ENCODE measurements at places on chromosomes 2 and 18.
A peak's percentile ranks its signal among the peaks of the same experiment; 100 is the strongest.

DNA sequence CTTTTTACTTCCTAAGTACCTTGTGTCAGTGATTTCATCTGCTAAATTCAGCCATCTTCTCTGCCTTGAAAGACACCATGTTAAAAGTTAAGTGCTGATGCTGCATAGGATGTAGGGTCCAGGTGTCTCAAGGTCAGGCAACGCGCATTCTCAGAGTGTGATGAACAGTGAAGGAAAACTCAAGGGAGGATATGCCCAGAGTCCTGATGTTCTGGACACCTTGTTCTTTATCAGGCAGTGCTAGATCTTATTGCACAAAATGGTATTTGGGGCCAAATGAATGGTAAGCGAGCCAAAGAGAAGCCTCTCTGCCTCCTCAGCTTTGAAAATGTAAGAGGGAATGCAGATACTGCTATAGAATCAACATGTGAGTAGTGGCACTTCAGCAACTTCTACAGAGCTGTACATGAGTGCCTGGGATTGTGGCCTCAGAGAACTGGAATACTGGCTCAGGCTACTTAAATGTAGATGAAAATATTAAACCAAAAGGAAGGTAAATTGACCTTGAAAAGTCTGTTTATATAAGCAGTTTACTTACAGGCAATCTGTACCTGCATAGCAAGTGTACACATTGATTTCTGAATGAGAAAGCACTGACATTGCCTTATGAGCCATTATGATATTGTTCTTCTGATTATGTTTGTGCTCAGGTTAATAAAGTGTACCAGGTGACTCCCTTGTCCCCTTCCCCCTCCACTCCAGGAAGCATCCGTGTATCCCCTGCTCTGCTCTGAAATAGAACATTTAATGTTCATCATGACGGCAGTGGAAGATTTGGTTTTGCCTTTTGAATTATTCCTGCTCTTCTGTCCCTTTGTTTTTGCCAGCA lies 86.7 kb upstream of the RANBP2 start:
- DNase-seq: no peak

DNA sequence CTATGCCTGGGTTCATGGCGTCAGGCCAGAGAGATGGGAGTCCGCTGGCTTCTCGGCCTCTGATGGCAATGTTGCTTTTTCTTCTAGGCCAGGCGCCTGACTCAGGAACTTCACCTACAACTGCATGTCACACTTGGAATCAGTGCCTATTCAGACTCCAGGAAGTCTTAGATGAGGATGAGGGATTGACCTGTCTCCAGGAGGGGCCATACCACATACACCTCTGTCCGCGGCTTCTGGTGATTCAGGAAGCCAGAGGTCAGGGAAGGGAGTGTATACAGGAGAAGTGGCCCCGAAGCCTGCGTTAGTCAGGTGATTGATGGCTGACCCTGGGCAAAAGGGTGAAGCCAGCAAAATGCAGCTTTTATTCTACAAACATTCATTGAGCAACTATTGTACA lies 109.1 kb upstream of the RMDN2 start:
- peak; percentile 53 for DNase-seq

DNA sequence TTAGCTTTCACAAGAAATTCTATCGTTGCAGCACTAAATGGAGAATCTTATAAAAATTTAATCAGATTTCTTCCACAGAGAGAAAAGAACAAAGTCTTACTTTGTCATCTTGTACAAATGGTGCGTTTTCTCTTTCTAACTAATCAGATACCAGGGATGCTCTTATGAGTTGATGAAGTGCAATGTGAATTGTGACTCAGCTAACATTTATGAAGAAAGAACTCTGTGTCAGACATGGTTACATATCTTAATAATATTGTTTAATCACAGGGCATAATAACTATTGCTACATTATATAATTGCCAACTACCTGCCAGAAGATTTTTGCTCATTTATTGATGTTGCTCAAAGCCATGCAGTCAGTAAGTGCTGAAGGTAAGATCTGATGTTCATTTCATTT lies 465.0 kb downstream of the CCDC85A start:
- DNase-seq: no peak

GRCh38 chr18:56775701-56776100 lies 124.5 kb downstream of the WDR7 start:
- no peak for DNase-seq

- no peak for DNase-seq
These were observed 982.1 kb downstream of the TSN start for GRCh38 chr2:122737429-122738077.

DNA sequence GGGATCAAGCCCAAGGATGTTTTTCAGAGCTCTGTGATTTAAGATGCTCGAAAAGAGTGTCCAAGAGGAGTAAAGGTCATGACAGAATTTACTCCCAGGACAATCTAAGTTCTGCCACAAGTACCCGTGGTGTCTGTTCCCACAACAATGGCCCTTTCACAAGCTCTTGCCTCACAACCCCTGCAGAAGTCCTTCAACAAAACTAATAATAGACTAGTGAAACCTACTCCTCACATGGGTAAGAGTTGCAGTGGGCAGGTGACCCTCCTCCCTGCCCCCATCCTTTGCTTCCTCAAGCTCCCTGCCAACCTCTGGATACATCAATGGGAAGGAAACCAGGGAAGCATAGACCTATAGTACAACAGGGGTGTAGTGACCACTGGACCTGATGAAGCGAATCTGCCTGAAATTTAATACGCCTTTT lies 34.9 kb downstream of the PTCD3 start:
- no peak for DNase-seq

DNA sequence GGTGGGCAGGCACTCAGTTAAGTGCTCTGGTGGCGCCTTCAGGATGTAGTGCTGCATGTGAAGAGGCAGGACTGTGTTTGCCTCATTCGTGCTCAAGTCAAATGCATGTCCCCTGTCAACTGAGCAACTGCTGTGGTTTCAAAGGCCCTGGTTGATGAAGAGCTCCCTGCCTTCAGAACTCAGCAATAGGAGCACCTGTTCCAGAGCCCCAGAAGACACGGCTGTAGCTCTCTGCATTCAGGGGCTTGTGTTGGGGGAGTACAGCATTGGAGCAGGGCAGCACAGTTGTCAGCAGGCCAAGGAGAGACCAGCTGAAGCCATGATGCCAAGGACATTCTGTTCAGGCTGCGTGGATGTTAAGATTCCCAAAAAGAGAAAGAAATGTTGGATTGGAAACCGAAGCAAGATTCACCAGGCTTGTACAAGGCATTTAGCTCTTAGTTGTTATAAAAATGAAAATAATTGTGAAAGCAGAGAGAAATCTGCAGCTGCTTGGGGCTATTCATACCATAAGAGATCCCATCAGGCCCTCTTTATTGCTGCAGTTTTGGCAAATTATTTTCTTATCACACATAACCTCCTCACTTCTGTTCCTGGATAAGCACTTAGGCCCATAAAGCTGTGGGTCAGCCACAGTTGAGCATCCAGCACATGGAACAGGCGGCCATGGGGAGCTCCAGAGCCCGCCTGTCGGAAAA lies 252.4 kb upstream of the ZNF521 start:
- no peak for DNase-seq

DNA sequence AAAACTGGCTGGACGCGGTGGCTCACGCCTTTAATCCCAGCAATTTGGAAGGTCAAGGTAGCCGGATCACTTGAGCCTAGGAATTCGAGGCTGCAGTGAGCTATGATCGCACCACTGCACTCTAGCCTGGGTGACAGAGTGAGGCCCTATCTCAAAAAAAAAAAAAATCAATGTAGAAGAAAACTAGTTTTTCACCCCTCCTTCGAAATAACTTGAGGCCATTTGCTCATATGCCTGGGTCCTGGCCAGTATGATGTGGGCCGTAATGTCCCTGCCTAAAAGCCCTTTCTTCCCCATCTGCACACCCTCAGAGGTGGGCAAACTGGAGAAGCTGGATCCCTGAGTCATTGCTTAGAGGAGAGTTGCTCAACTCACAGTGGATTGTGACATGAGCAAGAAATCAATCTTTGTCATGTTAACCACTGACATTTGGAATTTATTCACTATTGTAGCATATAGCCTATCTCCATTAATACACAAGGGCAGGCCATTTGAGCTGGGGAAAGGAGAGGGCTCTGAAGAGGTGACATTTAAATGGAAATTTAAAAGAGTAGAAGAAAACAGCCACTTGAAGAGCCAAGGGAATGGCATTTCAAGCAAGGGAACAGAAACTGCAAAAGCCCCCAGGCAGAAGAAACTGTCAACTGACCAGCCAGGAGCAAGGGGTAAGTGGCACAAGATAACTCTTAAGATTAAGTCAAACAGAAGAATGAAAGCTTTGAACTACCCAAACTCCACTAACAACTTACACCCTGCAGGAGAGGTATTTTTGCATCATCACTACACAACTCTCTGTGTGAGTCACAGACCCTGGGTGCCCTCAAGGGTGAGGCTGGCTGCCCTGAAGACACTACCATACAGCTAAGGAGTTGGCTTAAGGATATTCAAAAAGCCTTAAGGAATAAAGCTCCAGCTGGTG lies 7.6 kb upstream of the METTL21A start:
- peak; percentile 52 for DNase-seq

GRCh38 chr18:77077401-77077800 lies 55.2 kb downstream of the MBP start:
- no peak for DNase-seq

GRCh38 chr2:180356676-180357075 lies 349.6 kb upstream of the CWC22 start:
- no peak for DNase-seq

DNA sequence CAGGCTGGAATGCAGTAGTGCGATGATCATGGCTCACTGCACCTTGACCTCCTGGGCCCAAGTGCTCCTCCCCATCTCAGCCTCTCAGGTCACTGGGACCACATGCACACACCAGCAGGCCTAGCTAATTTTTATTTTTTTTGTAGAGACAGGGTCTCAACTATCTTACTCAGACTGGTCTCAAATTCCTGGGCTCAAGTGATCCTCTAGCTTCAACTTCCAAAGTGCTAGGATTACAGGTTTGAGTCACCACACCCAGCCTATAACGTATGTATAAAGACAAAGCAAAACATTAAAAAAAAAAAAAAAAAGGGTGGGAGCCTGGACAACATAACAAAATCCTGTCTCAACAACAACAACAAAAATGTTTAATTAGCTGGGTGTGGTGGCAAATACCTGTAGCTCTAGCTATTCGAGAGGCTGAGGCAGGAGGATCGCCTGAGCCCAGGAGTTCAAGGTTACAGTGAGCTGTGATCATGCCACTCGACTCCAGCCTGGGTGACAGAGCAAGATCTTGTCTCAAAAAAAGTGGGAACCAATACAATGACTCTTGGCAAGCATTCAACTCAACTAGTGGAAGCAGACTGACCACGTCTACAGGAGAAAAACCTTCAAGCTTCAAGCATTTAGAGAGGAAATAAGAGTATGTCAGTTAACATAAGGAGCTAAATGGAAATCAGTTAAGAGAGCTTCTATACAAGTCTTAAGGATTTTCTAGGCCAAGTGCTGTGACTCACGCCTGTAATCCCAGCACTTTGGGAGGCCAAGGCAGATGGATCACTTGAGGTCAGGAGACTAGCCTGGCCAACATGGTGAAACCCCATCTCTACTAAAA lies 2.6 kb downstream of the GTF3C2 start:
- DNase-seq: no peak

DNA sequence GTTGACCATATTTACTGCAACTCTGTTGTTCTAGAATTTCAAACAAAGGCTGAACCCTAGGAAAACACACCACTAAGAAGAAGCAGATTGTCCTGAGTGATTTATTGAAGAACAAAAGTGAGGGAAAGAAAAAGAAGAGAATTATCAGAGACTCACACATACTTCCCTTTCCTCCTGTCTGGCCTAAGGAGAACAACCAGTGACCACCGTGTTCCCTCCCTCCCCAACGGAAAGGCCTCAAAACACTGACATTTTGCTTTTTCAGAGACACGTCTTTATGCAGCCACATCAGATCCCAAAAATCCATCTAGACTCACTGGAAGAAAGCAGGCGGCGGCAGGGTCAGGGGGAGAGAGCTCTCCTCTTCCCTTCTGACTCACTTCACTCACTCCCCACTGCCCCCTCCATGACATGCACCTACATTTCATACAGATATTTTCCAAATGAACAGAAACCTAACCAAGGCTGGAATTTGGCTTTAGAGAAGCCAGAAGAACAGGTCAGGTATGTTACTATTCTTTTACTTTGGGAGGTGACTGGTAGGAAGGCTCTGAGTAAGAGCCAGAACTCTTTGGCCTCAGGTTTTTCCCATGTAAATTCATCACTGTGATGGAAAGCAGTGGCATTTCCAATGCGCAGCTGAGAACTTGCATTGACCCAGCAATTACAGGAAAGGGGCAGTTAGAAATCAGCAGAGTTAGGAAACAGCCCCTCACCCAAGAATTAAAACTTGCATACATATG lies 169.9 kb downstream of the BCL11A start:
- DNase-seq: no peak

DNA sequence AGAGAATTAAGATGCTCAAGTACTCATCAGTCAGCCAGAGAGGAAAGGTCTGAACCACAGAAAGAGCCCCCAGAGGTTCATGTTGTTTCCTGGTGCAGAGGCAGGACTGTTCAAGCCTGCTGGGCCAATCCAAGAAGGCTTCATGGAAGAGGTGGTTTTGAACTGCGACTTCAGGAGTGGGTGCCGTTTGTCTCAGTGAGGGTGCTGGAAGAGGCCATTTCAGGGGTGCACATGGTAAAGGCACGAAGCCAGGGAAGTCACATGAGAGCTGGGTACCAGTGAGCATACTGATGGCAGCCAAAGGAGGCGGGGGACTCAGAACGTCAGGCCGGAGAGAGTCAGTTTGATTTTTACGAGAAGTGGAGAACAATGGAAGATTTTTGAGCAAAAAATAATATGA lies 55.5 kb downstream of the EMILIN2 start:
- DNase-seq: no peak

- no peak for DNase-seq
These were observed 24.8 kb downstream of the LDLRAD4 start for GRCh38 chr18:13243363-13243762.

DNA sequence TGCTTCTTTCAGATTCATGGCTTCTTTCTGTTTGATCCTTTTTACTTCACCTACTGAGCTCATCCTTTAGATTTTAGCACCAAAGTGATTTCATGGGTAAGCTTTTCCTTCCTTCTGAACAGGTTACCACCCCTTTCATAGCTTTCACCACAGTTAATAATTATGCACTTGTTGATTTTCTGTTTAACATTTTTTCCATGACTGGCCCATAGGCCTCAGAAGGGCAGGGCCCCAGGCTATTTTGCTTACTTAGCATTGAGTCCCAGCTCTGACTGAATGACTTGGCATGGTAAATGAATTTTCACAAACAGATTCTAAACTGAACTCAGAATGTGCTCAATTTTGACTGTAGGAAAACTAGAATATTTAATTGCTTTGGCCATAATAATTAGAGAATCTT lies 177.0 kb downstream of the GCA start:
- no peak for DNase-seq

GRCh38 chr18:25113566-25113965 lies 238.4 kb downstream of the ZNF521 start:
- no peak for DNase-seq

GRCh38 chr2:107107351-107107750 lies 221.4 kb upstream of the ST6GAL2 start:
- no peak for DNase-seq

DNA sequence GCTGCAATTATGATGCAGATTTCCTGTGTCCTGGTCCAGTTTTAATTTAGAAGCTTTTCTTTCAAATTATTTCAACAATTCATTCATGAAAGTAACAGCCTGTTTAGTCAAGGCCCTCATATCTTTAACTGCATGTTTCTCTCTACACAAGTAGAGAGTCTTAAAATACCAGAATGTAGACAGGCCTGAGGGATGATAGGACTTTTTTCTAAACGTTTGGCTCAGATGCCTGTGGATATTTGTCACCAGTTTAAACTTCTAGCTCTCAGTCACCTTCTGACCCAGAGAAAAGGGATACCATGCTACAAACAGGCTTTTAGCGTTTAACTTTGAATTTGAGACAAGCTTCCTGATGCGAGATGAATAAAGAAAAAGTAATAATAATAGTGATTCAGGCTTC lies 15.7 kb downstream of the COL5A2 start:
- DNase-seq: no peak

Data from H54 (cell line).